LHCN-M2 (cell line): ENCODE measurements at places on chromosomes 12 and 14. TPM values are rescaled to one million over a fixed set of nuclear protein-coding genes. Genes with fewer than 3 reads are reported as not detected.

Gene TMEM229B
- 0.06 TPM in 1 of 2 replicates, not detected in the other for total RNA-seq

Gene SOCS4
- 21.7 and 33.9 TPM in 2 replicates for total RNA-seq

GRCh38 chr12:15662303-15662980 is 126.7 kb downstream of the EPS8 start:
- DNase-seq = peak; percentile 93

- DNase-seq = no peak
Observed at GRCh38 chr14:40402957-40403356, 970.7 kb upstream of the FBXO33 start.

- DNase-seq = peak; percentile 40
Observed at GRCh38 chr14:53010193-53011040, 59.6 kb upstream of the FERMT2 start.
